ENCODE measurements at places on chromosomes 3 and 15. TPM values are rescaled to one million over a fixed set of nuclear protein-coding genes. Genes with fewer than 3 reads are reported as not detected.

DNA sequence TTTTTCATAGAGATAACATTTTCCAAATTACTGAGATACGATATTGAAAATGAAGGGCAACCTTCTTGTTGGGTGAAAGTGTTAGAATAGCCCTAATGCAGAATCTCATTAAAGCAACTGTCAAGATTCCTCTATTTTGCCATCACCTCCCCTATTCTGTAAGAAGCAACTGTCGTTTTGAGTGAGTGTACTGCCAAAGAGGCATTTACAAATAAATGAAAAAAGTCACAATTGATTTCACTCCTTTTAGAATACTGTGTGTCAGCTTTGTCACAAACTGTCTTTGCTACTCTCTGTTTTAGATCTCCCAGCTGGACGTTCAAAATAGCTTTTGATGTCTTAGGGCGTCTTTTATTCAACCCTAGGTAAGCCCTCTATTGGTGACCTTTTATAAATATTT is 322.8 kb upstream of the NAALADL2 start:
- H3K36me3 ChIP-seq: no peaks in the 10 kb centered on the region
- no peak overlapping the region for H3K27ac ChIP-seq
- no peaks in the 10 kb centered on the region for H3K27me3 ChIP-seq
- no peak overlapping the region for H3K4me3 ChIP-seq
- H3K4me1 ChIP-seq: no peaks in the 10 kb centered on the region

- H3K36me3 ChIP-seq: no peaks in the 10 kb centered on the region
- no peak overlapping the region for H3K4me3 ChIP-seq
- no peak for DNase-seq
- H3K27ac ChIP-seq: no peak overlapping the region
- no peaks in the 10 kb centered on the region for H3K27me3 ChIP-seq
- no peaks in the 10 kb centered on the region for H3K4me1 ChIP-seq
Observed at GRCh38 chr3:28917895-28918475, 362.9 kb upstream of the RBMS3 start.

DNA sequence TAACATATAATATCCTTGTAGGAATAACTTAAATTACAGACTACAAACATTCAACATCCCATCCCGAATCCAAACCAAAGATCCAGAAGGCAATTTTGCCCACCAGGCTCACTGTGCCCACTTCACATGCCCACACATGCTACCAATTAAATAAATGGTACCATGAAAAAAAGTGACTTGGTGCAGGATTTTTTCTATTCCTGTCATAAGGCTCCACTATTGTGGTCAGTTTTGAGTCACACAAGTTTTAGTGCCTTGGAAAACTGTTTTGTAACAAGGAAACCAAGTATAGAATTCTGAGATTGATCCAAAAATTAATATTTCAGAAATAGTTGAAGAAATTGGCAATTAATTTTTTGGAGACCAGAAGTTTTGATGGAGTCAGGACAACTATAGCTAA is 470.1 kb upstream of the THBS1 start:
- no peak for DNase-seq
- H3K36me3 ChIP-seq: no peaks in the 10 kb centered on the region
- no peaks in the 10 kb centered on the region for H3K27me3 ChIP-seq
- H3K4me1 ChIP-seq: no peaks in the 10 kb centered on the region

GRCh38 chr15:70095408-70096214 is 2.1 kb downstream of the TLE3 start:
- no peak for DNase-seq
- H3K27ac ChIP-seq: no peak overlapping the region
- peaks cover under 1% of the 10 kb centered on the region for H3K27me3 ChIP-seq

- H3K27me3 ChIP-seq: no peaks in the 10 kb centered on the region
- DNase-seq: no peak
- no peak overlapping the region for H3K4me3 ChIP-seq
- H3K4me1 ChIP-seq: peaks cover 23% of the 10 kb centered on the region
Observed at GRCh38 chr15:98807262-98807661, 158.9 kb downstream of the IGF1R start.

Gene GABPB1
- total RNA-seq: 39.5 TPM

Gene ITIH4
- total RNA-seq: 5.3 TPM

Gene GPR160
- 14.0 TPM for total RNA-seq

DNA sequence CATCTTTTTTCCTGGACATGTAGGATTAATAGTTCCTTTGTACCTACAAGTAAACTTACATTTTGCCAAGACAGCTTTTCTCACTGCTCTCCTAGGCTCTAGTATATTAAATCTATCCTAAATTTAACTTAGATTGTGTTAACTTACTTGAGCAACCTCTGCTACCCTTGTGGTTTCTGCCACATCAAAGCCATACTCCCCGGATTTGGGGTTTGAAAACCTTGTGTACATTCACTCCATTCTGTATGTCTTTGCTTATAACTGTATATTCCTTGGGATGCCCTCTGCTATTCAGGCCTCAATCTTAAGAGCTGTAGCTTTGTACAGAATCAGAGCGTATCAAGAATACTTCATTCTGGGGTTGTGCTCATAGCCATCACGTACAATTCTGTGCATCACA is 60.4 kb downstream of the ARIH1 start:
- no peaks in the 10 kb centered on the region for H3K36me3 ChIP-seq
- H3K4me1 ChIP-seq: no peaks in the 10 kb centered on the region
- no peak overlapping the region for H3K27ac ChIP-seq
- DNase-seq: no peak
- H3K27me3 ChIP-seq: no peaks in the 10 kb centered on the region

- H3K36me3 ChIP-seq: no peaks in the 10 kb centered on the region
- peak; percentile 53 for DNase-seq
- no peak overlapping the region for H3K27ac ChIP-seq
- no peaks in the 10 kb centered on the region for H3K27me3 ChIP-seq
- no peak overlapping the region for H3K4me3 ChIP-seq
- peaks cover 7% of the 10 kb centered on the region for H3K4me1 ChIP-seq
Observed at GRCh38 chr15:88450125-88450798, 16.9 kb downstream of the MRPL46 start.

DNA sequence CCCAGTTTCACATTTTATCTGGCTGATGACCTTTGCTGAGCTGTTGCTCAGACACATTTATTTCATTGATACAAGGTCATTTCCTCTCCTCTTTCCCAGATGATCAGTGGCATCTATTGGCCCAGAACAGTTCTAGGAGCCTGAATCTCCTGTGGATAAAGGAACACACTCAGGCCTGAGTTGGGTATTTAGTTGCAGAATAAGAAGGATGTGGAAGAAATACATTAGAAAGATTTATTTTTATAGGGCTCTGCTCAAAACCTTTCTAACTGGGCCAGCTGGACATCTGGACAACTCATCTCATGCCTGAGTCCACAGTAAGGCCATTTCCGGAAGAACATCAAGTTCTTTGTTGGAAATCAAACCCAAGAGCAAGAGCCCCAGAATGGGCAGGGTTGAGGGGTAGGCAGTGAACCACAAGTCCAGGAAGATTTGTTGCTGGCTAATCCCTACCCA is 19.7 kb upstream of the MFGE8 start:
- no peak overlapping the region for H3K27ac ChIP-seq
- no peaks in the 10 kb centered on the region for H3K36me3 ChIP-seq
- H3K27me3 ChIP-seq: no peaks in the 10 kb centered on the region
- peaks cover 26% of the 10 kb centered on the region for H3K4me1 ChIP-seq
- no peak for DNase-seq
- H3K4me3 ChIP-seq: no peak overlapping the region

DNA sequence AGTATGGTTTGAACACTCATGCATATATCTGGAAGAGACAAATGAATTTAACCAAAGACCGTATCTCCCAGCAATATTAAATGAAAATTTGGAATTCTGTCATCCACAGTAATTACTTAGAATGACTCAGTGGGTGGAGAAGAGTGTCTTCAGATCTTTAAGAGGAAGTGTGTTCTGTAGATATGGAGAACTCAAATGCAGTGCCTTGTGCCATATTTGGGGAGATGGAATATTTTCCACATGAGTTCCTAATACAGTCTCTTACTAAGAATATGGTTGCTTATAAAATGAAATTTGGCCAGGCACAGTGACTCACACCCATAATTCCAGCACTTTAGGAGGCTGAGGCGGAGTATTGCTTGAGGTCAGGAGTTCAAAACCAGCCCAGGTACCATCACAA is 40.5 kb downstream of the ANO10 start:
- H3K27me3 ChIP-seq: no peaks in the 10 kb centered on the region
- H3K36me3 ChIP-seq: no peaks in the 10 kb centered on the region
- DNase-seq: no peak
- H3K4me3 ChIP-seq: no peak overlapping the region
- H3K27ac ChIP-seq: no peak overlapping the region
- H3K4me1 ChIP-seq: no peaks in the 10 kb centered on the region

GRCh38 chr3:29531644-29532043 is 250.8 kb downstream of the RBMS3 start:
- DNase-seq: no peak
- no peaks in the 10 kb centered on the region for H3K4me1 ChIP-seq
- no peak overlapping the region for H3K4me3 ChIP-seq
- no peaks in the 10 kb centered on the region for H3K36me3 ChIP-seq

DNA sequence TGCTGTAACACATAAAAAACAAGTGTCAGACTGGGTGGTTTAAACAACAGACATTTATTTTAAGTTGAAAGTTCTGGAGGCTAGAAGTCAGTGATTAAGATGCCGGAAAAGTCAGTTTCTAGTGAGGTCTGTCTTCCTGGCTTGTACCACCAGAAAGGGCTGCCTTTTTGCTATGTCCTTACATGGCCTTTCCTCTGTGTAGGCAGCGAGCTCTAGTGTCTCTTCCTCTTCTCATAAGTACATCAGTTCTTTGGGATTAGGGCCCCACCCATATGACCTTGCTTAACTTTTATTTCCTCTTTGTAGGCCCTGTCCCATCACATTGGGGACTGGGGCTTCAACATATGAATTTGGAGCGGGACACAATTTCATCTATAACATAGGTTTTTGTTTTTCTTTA is 128.0 kb downstream of the BBX start:
- H3K4me3 ChIP-seq: no peak overlapping the region
- H3K27ac ChIP-seq: no peak overlapping the region
- H3K27me3 ChIP-seq: no peaks in the 10 kb centered on the region
- peaks cover 7% of the 10 kb centered on the region for H3K36me3 ChIP-seq

GRCh38 chr3:64484289-64484992 is 203.4 kb downstream of the ADAMTS9 start:
- no peak overlapping the region for H3K27ac ChIP-seq
- peak; percentile 41 for DNase-seq
